ENCODE measurements at places on chromosomes 6 and 20. TPM values are rescaled to one million over a fixed set of nuclear protein-coding genes. Genes with fewer than 3 reads are reported as not detected.

The FRS3 gene
- total RNA-seq = 1.5 TPM

The FAM83C gene
- total RNA-seq = not detected

The TREM2 gene
- not detected for total RNA-seq

The GSTA2 gene
- not detected for total RNA-seq
